Colonic mucosa (tissue), 4 donors: ENCODE measurements at places on chromosomes 3 and 15. TPM values are rescaled to one million over a fixed set of nuclear protein-coding genes. Genes with fewer than 3 reads are reported as not detected.

The MYZAP gene
- 12.2 TPM for total RNA-seq

The CLSTN2 gene
- 1.3 TPM for total RNA-seq

The LDHAL6B gene
- total RNA-seq: not detected

DNA sequence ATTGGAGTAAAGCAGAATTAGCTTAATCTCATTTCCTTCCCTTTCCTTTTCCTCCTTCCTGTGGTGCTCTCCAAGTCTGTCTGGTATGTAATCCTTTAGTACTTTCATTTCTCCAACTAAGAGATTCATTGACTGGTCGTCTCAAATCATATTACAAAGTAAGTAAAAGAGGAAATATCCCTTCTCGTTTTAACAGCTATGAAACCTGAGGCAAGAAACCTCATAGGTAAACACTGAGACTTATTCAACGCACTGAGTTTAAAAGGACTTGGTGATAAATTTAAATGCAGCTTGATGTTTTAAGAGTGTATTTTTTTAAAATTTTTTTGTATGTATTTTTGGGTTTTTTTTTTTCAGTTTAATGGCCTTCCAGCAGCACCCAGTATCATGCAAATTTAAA, 117.2 kb upstream of the LRRC3B start:
- H3K36me3 ChIP-seq: no peaks in the 10 kb centered on the region
- no peak overlapping the region for H3K27ac ChIP-seq
- H3K27me3 ChIP-seq: no peaks in the 10 kb centered on the region
- no peak overlapping the region for H3K4me3 ChIP-seq
- H3K4me1 ChIP-seq: no peaks in the 10 kb centered on the region

- H3K4me1 ChIP-seq: peaks cover 23% of the 10 kb centered on the region
- DNase-seq: no peak
Measured at GRCh38 chr3:71050538-71051258, 532.8 kb downstream of the FOXP1 start.

GRCh38 chr3:141979050-141979671, 102.7 kb downstream of the ATP1B3 start:
- no peak for DNase-seq
- no peak overlapping the region for H3K27ac ChIP-seq
- no peaks in the 10 kb centered on the region for H3K27me3 ChIP-seq
- H3K4me1 ChIP-seq: no peaks in the 10 kb centered on the region
- no peaks in the 10 kb centered on the region for H3K36me3 ChIP-seq

DNA sequence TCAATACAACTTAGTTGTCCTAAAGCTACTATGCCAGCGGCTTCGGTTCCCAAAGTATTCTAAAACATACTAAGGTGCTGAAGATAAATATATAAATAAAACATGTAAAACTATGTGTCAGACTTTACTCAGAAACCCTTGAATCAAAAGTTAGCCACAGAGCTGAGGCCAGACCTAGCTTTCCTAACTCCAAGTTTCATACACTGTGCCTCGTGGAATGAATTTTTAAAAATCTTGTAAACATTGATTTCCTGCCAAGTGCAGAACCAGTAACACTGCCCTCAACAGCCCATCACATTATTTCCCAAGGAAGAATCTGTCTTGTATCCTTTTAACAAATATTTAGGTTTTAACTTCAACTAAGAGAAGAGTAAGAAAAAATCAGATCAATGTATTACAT, 36.4 kb downstream of the TAMM41 start:
- no peaks in the 10 kb centered on the region for H3K4me1 ChIP-seq
- H3K27ac ChIP-seq: no peak overlapping the region
- no peak for DNase-seq
- no peak overlapping the region for H3K4me3 ChIP-seq
- H3K27me3 ChIP-seq: no peaks in the 10 kb centered on the region

DNA sequence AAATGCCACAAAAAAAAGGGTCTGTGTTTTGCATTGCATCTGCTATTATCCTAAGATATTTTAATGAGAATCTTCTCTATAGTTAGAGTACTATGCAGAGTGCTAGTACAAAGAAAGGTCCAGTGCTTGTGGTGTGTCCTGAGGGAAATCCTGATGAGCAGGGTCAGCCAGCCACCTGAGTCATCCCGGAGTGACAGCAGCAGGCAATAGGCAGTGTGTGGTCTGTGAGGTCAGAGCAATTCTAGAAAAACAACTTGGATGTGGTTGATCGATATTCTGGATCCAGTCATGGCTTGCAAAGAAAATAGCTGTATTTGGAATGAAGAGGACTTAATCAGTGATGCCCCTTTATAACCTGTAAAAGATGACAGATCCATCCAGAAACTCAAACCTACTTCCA, 119.2 kb downstream of the CTNNB1 start:
- no peak overlapping the region for H3K4me3 ChIP-seq
- H3K4me1 ChIP-seq: no peaks in the 10 kb centered on the region
- no peaks in the 10 kb centered on the region for H3K27me3 ChIP-seq
- no peaks in the 10 kb centered on the region for H3K36me3 ChIP-seq
- no peak for DNase-seq
